ENCODE measurements at places on chromosomes 11 and 22. TPM values are rescaled to one million over a fixed set of nuclear protein-coding genes. Genes with fewer than 3 reads are reported as not detected.

Gene ARHGAP8
- 14.4 TPM for total RNA-seq

Gene APOL3
- 259 TPM for total RNA-seq

Gene TRPM5
- 0.60 TPM for total RNA-seq

Gene TTC17
- total RNA-seq, result 85.6 TPM

All from CD8-positive, alpha-beta T cell (primary cell).